Ascending aorta (tissue), 2 donors: ENCODE measurements at places on chromosomes 12 and 14.
A peak's percentile ranks its signal among the peaks of the same experiment; 100 is the strongest.

DNA sequence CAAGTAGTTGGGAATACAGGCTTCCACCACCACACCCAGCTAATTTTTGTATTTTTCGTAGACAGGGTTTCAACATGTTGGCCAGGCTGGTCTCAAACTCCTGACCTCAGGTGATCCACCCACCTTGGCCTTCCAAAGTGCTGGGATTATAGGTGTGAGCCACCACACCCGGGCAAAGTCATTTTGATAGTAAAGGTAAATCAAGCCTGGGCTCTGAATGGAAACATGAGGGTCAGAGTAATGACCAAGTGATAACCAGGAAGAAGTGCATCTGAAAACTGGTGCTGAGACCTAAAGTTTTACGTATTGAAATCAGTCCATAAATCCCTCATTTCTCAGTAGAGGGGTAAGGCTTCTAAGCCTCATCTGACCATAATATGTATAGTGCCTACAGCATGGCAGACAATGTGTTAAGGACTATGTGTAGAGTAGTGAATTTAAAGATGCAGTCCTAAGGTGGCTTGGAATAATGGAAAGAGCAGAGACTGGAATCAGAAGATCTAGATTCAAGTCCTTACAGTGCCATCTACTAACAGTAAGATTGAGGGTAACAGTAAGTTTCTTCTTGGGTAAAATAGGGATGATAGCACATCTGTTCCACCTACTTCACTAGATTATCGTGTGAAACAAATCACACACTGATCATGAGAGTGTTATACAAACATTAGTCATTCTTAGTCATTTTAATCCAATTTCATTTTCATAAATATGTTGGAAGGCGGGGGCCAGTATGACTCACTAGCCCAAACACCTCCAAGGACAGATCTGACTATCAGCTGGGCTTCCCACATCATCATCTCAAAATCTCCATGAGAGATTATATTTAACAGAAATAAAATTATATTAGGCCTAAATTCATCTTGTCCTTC lies 11.2 kb downstream of the MAP4K5 start:
- peak overlapping the region; percentile 37 for H3K27ac ChIP-seq
- H3K4me1 ChIP-seq = no peaks in the 10 kb centered on the region
- no peaks in the 10 kb centered on the region for H3K36me3 ChIP-seq

GRCh38 chr14:95237958-95238340 lies 80.6 kb upstream of the DICER1 start:
- no peaks in the 10 kb centered on the region for H3K27me3 ChIP-seq
- no peaks in the 10 kb centered on the region for H3K4me1 ChIP-seq
- H3K4me3 ChIP-seq = no peak overlapping the region
- H3K27ac ChIP-seq = peak overlapping the region; percentile 1
- no peak for DNase-seq

GRCh38 chr12:99235381-99235780 lies 412.2 kb upstream of the GARIN6 start:
- H3K4me3 ChIP-seq = no peak overlapping the region
- no peaks in the 10 kb centered on the region for H3K36me3 ChIP-seq
- H3K27ac ChIP-seq = no peak overlapping the region

GRCh38 chr12:30088259-30088995 lies 304.7 kb upstream of the TMTC1 start:
- no peaks in the 10 kb centered on the region for H3K27me3 ChIP-seq
- H3K4me1 ChIP-seq = no peaks in the 10 kb centered on the region
- DNase-seq = no peak
- H3K36me3 ChIP-seq = no peaks in the 10 kb centered on the region
- H3K27ac ChIP-seq = no peak overlapping the region

DNA sequence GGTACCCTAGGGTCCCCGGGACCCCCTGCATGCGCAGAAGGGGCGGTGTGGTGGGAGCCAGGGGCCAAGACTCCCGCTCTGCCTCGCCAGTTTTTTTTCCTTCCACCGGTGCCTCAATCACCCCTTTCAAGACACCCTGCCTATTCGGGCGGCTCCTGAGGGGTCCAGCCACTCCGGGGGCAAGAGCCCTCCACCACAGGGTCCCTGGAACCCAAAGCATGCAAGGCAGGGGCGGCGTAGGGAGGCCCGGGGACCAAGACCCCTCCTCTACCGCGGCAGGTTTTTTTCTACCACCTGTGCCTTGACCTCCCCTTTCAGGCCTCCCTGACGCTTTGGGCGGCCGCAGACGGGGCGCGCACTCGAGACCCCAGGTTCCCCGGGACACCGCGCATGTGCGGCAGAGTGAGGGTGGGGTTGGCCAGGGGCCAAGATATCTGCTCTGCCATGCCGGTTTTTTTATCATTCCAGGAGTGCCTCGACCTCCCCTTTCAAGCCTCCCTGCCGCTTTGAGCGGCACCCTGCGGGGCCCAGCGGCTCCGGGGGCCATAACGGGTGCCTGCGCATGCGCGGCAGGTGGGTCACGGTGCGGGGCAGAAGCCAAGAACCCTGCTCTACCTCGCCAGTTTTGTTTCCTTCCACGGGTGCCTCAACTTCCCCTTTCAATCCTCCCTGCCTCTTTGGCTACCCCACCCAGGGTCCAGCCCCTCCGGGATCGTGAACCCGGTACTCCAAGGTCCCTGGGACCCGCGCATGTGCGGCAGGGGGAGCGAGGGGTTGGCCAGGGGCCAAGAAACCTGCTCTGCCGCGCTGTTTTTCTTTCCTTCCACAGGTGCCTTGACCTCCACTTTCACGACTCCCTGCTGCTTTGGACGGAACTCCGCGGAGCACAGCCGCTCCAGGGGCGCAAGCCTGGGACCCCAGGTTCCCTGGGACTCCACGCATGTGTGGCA lies 328.1 kb downstream of the ALG10 start:
- no peaks in the 10 kb centered on the region for H3K36me3 ChIP-seq
- H3K4me3 ChIP-seq = no peak overlapping the region
- no peaks in the 10 kb centered on the region for H3K4me1 ChIP-seq
- DNase-seq = no peak
- H3K27ac ChIP-seq = no peak overlapping the region
